Thyroid gland (tissue), 4 donors: ENCODE measurements at places on chromosomes 7 and 10.

DNA sequence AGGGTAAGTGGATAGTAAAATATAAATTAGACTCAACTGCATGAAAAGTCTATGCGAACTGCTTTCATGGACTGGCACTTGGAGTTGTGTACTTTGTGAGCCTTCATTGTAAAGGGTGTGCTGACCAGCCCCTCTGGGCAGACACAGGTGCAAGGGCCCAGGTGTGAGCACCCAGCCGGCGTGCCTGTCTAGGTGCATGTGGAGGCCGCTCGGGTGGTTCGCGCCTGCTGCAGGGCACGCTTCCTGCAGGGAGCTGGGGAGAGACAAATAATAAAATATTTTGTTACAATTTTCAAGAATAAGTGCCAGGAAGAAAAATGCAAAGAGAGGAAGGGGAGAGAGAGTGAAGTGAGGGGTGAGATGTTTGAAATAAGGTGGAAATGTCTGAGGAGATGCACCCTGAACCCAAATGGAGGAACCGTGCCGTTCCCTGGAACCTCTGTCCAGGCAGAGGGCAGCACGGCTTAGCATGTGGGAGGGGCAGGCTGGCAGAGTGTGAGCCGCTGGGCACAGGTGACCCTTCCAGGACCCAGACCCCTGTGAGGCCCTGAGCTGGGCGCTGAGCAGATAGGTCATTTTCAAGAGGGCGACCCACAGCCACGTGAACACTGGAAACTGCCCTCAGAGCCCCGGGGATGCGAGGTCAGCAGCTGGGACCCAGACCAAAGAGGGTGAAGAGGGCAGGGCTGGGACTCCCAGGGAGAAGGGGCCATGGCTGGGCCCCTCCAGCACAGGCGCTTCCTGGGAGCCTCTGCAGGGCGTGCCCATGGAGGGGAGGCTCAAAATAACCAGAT lies 28.7 kb downstream of the RNF32 start:
- DNase-seq: no peak

GRCh38 chr10:52400562-52400961 lies 86.5 kb downstream of the DKK1 start:
- no peak for DNase-seq

GRCh38 chr10:35043796-35044344 lies 46.3 kb downstream of the CUL2 start:
- peak; percentile 75 for DNase-seq

- no peak for DNase-seq
These were observed 115.7 kb upstream of the PPP2R2D start for GRCh38 chr10:131785121-131785460.

- no peak for DNase-seq
These were observed 28.8 kb upstream of the OPALIN start for GRCh38 chr10:96387601-96388000.

DNA sequence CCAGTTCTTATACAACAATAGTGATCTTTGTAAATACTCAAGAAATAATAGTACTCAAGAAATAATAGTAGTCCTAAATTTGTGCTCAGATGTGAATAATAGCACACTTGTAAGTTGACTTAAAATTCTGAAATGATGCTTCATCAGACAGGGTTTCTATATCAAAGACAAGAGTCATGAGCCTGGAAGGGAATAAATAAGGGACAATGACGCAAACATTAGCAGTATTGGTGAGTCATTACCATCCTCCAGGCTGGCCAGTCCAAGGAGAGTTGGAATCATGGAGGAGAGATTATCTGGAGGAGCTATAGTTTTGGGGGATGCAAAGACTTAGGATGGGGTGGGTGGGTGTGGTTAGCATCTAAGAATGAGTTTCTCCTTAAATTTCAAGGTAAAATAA lies 6.1 kb upstream of the SH3PXD2A start:
- DNase-seq: no peak

- DNase-seq: no peak
These were observed 225.0 kb upstream of the CELF2 start for GRCh38 chr10:10792681-10793080.

- DNase-seq: no peak
These were observed 103.4 kb downstream of the TRRAP start for GRCh38 chr7:98981701-98982100.

GRCh38 chr10:35516102-35516670 lies 89.0 kb upstream of the GJD4 start:
- DNase-seq: no peak

GRCh38 chr7:98640375-98640774 lies 23.3 kb downstream of the NPTX2 start:
- DNase-seq: no peak
